ENCODE measurements at places on chromosomes 16 and 17. TPM values are rescaled to one million over a fixed set of nuclear protein-coding genes. Genes with fewer than 3 reads are reported as not detected.
A peak's percentile ranks its signal among the peaks of the same experiment; 100 is the strongest.

The MT1M gene
- 0.22 TPM for total RNA-seq

The CCL8 gene
- 0.69 TPM for total RNA-seq

The MED1 gene
- 18.7 TPM for total RNA-seq

The KRT40 gene
- total RNA-seq: not detected

The RMI2 gene
- total RNA-seq: 42.6 TPM

The TNFRSF17 gene
- total RNA-seq: 0.52 TPM

The KRT31 gene
- total RNA-seq: not detected

The SIRT7 gene
- total RNA-seq: 22.0 TPM

The PIK3R5 gene
- total RNA-seq: not detected

DNA sequence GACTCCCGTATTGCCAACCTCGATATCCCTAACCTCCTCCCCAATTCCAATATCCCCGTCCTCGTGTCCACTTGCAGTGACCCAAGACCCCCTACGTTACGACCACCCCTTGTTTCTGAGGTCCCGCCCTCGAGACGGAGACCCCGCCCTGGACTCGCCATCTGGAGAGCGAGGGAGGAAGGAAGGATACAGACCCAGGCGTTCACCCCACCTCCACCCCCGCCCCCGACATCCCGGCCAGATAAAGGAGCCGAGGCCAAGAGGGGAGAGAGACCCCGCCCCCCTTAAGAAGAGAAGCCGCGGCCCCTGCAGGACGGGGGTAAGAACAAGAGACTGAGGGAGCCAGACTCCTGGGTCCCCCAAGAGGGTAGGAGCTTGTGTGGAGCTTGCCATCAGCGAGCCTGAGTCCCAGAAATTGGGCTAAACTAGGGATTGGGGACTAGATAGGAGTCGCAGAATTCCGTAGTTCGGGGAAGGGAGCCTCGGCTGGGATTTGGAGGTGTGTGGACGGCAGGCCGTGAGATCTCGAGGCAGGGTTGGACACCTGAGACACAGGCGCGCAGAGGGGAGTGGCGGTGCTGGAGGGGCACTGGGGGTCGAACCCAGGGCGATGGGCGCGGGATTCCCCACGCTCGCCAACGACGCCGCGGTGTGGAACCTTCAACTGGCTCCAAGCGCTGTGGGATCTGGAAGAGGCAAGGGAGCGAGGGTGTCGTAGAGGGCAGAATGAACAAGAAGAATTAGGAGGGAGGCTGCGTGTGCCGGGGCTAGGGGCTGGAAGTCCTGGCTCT, at the start of gene BCL6B:
TSS of gene BCL6B (plus strand) at position 270 of the 791 bp plus-strand sequence. CDS start 622 bp downstream, outside the sequence.
- DNase-seq: no peak

- DNase-seq: peak; percentile 12
Observed at GRCh38 chr17:8726941-8727555, 17.6 kb downstream of the CCDC42 start.

DNA sequence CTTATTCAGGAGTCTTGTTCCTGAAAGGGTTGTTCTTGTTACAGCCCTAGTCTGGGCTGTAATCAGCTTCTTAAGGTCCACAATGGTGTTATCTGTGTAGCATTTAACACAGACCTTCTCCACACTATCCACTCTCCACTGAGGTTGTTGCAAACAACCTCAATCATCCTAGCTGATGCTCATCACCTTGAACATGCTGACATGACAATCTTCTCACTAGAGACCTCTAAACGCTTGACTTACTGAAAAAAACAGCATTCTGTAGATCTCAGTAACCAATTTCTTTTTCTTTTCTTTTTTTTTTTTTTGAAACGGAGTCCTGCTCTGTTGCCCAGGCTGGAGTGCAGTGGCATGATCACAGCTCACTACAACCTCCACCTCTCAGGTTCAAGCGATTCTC, 3.6 kb downstream of the TNFRSF17 start:
- no peak for DNase-seq

DNA sequence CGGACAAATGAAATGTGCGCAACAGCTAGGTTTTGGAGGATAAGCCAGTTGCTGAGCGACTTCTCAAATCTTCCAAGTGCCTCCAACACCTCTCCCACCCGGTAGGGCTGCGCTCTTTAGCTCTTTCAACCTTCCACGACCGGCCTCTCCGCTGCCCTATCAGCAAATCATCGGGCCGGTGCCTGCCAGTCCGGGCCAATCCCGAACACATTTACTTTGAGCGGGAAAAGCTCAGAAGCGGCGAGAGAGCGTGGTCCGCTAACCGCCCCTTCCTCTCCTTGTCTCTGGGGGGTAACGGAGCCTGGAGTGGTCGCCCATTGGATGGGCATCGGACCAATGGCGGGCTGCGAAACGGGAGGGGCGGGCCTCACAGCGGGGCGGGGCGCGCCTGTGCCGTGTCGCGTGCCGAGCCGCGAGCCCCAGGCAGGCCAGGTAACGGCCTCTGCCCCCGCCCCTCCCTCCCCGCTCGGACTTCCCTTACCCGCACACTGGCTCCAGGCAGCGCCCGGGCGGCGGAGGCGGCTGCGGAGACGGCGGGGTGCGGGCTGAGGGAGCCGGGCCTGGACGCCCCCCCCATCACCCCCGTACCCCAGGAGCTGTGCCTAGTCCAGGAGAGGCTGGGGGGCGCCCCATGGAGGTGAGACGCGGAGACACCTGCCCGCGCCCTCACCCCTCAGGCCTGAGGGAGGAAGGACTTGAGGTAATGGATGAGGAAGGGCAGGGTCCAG, at the start of gene MEIOC:
TSS of gene MEIOC (plus strand) at position 486 of the 728 bp plus-strand sequence. CDS start at position 632, 146 bp downstream.
- DNase-seq: no peak

- no peak for DNase-seq
Observed at GRCh38 chr16:27433636-27434035, 31.7 kb downstream of the IL21R start.

DNA sequence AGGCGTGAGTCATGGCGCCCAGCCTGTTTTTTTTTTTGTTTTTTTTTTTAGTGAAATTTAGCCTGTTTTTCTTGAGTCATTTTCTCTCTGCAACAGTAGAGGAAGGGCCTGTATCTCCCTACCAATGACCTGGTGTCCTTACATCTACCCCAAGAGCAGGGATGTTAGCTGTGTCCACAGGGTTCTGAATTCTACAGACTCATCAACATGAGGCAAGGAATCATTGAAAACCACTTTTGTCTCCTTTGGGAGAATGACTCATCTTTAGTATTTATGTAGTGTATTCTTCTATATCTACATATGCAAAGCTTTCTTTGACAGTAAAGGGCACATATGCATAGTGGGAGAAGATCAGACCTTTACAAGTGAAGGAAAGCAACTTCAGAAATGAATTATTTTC, 105.3 kb downstream of the SPECC1 start:
- DNase-seq: no peak

DNA sequence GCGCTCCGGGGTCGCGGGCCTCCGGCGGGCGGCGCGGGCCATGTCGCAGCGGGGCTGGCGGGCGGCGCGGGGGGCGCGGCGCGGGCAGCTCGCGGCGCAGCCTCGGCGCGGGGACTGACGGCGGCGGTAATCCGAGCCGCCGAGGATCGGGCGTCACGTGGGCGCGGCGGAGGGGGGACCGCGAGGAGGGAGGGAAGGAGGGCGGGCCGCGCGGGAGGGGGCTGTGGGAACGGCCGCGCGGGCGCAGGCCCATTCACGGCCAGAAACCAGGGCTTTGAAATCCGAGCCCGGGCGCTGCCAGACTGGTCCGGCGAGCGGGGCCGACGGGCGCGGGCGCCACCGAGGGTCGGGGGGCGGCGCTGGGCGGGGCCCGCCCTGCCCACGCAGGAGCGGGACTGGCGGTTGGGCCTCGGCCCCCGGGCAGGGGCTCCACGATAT, at the start of gene MTSS2:
TSS of gene MTSS2 (minus strand) at position 116 of the 438 bp plus-strand sequence. CDS start 262 bp downstream, outside the sequence.
- DNase-seq: peak; percentile 86

DNA sequence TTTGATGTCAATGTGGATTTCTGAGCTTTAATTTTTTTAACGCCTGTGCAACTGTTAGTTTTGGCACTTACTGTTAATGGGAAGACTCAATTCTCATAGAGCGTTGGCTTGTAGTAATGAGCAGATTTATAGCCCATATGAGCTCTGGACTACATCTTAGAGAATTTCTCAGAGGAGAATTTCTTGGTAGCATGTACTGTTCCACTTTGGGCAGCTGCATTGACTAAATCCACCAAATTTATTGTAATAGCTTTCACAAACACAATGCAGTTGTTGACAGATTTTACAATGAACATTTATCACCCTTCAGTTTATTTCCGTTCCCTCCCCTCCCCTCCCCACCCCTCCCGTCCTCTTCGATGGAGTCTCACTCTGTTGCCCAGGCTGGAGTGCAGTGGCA, 193.9 kb downstream of the PRKCA start:
- DNase-seq: no peak

DNA sequence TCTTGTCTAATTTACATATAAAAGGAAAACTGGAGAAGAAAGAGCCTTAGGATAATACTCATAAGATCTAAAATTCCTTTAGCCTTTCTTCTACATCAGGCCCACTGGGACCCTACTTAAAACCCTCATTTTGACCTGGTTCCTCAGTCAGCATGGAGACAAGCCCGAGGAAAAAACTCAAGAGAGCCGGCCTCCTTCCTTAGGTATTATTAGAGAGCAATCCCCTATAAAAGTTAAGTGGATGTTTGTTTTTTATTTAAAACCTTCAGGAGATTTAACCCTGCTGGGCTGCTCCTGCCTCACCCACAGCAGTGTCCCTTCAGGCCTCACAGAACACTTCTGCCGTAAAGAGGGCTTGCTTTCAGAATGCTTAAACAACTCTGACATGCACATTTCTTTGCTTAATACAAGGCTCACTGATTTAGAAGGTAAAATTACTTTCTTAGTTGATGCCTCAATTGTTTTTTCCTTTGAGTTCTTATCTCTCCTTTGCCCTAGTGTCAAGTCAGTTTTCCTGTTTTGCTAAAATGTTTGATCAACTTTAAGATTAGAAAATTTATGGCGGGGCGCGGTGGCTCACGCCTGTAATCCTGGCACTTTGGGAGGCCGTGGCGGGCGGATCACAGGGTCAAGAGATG, 145.6 kb upstream of the TBX2 start:
- no peak for DNase-seq

GRCh38 chr16:15592324-15592723, 50.6 kb downstream of the MARF1 start:
- no peak for DNase-seq

DNA sequence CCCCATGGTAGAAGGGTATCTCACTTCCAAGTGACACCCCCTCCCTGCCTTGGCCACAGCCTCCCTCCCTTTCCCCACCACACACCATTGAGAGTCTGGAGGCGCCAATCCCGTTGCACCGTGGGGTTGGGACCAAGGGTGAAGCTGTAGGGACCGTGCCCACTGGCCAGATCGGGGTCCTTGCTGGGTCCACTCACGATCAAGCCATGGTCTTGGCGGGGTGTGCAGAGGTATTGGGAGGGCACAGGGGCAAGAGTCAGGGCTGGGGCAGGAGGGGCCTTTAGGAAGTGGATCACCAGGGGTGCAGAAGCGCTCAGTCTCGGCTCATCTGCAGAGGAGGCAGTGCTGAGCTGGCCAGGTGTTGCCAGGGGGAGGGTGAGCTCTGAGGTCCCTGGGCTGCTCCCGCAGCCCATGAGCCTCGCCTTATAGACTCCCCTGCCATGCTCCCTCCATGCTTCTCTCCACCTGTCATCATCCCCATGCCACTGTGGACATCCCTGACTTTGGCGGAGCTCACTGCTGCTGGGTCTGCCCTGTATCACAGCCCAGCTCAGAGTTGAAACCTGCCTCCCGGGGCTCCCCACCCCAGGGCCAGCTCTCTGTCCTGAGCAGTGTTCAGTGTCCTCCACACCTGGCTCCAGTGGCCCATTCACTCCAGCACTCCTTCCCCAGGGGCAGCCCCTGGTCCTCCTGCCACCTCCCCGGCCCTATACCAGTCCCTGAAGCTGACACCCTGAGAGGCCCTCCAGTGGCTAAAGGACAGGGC, 8.3 kb downstream of the CDH16 start:
- DNase-seq: no peak

DNA sequence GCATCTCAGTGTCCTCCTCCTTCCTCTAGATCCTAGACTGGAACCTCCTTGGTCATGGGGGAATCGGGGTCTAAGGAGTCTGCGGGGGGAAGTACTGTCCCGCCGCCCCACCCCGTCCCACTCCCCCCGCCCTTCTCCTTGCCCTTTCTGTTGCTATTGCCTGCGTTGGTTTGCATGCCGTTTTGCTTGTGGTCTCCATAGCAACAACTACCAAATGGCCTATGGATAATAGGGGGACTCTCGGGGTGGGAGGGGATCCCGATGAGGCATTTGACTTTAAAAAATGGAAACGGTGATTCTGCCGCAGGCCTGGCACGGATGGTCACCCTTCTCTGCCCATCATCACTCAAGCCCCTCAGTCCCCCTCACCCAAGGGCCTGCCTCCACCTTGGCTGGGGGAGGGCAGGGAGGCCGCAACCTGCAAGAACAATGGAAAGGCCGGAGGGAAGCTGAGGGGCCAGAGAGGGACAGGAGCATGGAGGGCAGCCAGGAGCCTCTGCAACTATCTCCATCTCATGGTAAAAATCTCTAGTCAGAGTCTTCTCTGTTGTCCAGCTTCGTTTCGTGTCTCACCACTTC, 231.4 kb upstream of the TNRC6C start:
- DNase-seq: no peak

- no peak for DNase-seq
Observed at GRCh38 chr16:75494184-75494583, 1.1 kb downstream of the CHST6 start.

DNA sequence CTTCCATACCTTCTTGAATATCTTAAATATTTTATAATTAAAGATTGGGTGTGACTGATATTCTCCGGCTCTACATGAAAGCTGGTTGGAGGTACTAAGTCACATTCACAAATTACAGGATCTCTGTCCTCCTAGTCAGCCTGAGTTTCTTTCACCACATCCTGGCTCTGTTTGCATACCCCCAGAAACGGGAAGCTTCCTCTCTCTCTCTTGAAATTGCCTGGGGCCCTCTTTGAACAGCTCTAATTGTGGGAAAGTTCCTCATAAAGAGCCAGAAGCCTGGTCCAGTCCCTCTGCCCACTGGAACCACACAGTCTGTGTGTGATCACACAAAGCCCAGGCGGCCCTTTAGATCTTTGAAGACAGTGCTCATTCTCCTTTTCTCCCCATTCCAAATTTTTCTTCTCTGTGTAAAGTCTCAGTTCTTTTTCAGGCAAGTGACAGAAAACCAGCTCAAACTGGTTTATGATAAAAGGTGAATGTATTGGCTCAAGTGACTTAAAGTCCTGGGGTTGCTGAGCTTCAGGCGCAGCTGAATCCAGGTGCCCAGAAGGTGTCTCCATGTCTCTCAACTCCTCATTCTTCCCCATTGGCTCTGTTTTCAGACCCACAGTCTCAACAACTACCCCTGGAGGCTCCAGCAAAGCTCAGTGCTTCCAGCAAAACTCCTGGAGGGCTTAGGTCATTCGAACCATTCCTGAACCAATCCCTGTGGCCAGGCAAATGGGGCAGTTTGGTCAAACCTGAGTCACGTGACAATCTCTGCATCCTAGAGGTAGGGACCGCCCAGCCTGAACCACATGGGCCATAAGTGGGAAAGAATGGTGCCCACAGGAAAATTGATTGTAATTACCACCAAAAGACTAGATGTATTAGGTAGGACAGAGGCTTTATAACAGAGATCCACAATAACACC, 8.5 kb upstream of the RAI1 start:
- DNase-seq: peak; percentile 69

All from M059J (cell line).